SJSA1 (cell line): ENCODE measurements at places on chromosomes 12 and 14. TPM values are rescaled to one million over a fixed set of nuclear protein-coding genes. Genes with fewer than 3 reads are reported as not detected.

GRCh38 chr12:47813511-47814196, 6.0 kb downstream of the HDAC7 start:
- peak; percentile 38 for DNase-seq

- DNase-seq, result no peak
Measured at GRCh38 chr14:69073915-69074314, 79.0 kb downstream of the DCAF5 start.

DNA sequence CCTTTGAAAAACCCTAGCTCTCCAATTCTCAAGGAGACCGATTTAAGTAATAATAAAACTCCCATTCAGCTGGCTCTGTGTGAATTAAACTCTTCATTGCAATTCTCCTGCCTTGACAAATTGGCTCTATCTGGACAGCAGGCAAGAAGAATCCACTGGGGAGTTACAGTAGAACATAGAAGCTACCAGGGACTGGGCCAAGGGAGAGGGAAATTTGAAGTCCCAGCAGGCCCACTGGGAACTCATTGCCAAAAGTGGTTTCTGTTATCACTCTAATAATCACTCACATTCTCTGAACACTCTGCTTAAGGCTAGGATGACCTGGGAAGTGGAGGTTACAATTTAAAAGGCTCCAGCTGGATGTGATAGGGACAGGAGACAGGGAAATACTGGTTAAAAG, 384.5 kb upstream of the CCDC196 start:
- DNase-seq, result no peak

- no peak for DNase-seq
Measured at GRCh38 chr12:101229841-101230241, 19.8 kb upstream of the SLC5A8 start.

- no peak for DNase-seq
Measured at GRCh38 chr14:72451054-72451972, 442.6 kb downstream of the DPF3 start.

GRCh38 chr12:16168078-16168477, 109.4 kb downstream of the SLC15A5 start:
- no peak for DNase-seq

DNA sequence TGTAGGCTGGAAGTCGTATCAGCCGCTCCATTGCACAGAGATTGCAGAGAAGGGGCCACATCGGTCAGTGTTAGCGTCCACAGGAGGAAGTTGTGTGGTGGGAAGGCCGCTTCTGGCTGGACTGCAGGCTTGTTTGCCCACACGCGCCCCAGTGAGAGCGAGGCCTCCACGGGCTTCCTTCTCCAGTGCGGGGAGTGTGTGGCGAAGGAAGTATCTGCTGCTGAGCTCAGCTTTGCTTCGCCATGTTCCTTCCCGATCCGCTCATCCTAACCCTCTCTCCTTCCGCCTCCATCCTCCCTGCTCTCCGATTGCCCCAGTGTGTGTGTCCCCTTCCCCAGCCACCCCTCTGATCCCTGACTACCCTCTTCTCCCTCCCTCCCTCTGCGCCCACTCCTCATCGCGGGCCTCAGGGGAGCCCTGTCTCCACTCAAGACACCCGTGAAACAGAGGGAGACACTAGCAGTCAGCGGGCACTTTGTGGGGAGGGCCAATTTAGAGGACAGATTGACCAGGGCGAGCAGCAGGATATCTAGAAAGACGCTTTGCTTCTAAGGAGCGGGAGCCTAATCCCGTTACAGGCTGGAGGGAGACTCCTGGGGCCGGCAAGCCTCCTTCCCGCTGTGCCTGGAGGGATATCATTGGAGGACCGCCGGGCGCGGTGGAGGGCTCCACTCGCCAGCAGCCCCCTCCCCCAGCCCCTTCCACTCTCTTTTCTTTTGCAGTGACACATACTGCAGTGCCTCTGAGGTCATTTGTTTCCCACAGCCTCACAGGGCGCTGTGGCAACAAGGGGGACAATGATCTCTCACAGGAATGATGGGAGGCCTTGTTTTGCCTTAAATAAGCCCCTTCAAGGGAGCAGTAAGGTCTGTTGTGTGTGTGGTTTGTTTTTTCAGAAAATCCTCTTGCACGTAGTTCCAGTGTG, 428.8 kb downstream of the ZFP36L1 start:
- peak; percentile 47 for DNase-seq

GRCh38 chr12:65663648-65664047, 160.6 kb upstream of the HMGA2 start:
- peak; percentile 74 for DNase-seq

- no peak for DNase-seq
Measured at GRCh38 chr14:53946404-53947093, 10.1 kb downstream of the BMP4 start.

Gene EPYC
- total RNA-seq, result 0.05 TPM in 1 of 2 replicates, not detected in the other

Gene FGF23
- not detected in 2 replicates for total RNA-seq
